Non-pigmented ciliary epithelial cell (primary cell): ENCODE measurements at places on chromosomes 2 and 18.

- DNase-seq = no peak
These were observed 215.9 kb downstream of the RNF152 start for GRCh38 chr18:61676773-61677434.

DNA sequence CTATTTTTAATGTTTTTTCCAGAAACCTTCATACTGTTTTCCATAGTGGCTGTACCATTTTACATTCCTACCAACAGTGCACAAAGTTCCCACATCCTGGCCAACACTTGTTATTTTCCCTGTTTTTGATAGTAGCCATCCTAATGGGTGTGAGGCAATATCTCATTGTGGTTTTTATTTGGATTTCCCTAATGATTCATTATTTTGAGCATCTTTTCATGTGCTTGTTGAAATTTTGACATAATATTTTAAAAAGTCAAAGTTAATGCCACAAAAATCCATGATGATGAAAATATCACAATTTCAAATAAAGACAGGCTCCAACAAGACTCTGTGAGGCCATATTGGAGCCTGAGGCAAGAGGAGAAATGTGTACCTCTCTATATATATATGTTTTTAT lies 50.2 kb downstream of the VWA3B start:
- no peak for DNase-seq

GRCh38 chr2:185676316-185676715 lies 62.3 kb upstream of the FSIP2 start:
- no peak for DNase-seq

- DNase-seq = no peak
These were observed 44.5 kb downstream of the USP34 start for GRCh38 chr2:61426267-61426897.

DNA sequence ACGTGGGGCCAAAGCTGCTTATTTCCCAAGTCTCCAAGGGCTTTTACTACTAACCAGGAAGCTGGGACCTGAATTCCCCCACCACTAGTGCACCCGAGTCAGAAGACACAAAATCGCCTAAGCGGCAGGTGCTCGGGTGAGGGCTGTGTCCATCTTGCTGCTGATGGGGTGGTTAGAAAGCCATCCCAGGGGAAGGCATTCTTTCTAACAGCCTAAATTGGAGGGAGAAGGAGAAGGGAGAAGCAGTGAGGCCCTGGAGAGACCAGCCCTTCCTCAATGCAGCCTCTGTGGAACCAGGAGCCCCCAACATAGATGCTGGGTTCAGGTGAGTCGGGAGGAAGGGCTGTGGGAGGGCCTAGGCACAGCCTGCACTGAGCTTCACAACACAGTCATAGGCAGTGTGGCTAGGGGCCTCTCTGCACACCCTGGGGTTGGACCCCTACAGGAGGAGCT lies 1.9 kb upstream of the PROM2 start:
- DNase-seq = no peak

DNA sequence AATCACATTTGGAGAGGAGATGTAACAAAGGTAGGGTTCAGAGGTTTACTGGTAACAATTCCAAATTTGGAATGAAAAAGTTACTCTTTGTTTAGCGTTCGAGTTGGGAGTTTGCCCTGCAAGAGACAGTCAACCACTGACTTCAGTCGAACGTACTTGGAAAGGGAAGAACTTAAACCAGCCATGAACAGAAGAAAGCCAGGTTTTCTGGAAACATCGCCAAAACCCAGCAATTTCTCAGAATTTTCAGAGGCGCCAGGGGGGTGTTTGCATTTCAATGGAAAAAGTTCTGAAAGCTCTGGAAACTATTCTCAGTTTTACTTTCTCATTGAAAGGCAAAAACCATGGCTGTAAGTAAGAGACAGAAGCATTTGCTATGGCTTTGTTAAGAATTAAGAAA lies 28.5 kb upstream of the AQP4 start:
- DNase-seq = no peak

DNA sequence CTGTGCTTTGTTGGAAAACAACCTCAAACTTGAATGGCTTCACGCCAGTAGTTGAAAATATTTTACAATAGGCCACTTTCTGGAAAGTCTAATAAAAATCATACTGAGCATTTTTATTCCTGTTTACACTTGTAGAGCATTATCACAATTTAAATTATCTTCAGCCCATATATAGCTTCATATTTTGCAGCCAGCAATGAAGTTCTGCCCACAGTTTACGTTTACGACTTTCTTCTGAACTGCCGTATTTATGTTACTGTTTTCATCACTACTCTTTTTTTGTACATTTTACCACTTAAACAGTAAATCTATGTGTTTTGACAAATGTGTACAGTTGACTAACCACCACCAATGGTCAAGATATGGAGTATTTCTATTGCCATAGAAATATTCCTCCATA lies 86.2 kb downstream of the COPS8 start:
- DNase-seq = no peak

GRCh38 chr2:24375349-24376087 lies 15.2 kb upstream of the ITSN2 start:
- no peak for DNase-seq

DNA sequence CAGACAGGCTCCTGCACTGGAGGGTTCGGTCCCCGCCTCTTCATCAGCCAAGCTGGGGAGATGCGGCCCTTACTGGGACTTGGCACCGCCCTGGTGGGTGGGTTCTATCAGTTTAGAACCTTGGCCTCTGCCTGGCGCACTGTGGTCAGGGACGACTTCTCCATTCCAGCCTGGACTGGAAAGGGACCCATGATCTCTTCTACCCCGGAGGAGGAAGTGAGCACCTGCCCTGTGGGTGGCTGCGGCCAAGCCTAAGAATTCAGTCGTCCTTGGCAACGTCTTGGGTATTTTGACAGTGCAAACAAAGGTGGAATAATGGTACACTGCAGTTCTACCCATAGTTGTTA lies 106.9 kb upstream of the CD302 start:
- no peak for DNase-seq

DNA sequence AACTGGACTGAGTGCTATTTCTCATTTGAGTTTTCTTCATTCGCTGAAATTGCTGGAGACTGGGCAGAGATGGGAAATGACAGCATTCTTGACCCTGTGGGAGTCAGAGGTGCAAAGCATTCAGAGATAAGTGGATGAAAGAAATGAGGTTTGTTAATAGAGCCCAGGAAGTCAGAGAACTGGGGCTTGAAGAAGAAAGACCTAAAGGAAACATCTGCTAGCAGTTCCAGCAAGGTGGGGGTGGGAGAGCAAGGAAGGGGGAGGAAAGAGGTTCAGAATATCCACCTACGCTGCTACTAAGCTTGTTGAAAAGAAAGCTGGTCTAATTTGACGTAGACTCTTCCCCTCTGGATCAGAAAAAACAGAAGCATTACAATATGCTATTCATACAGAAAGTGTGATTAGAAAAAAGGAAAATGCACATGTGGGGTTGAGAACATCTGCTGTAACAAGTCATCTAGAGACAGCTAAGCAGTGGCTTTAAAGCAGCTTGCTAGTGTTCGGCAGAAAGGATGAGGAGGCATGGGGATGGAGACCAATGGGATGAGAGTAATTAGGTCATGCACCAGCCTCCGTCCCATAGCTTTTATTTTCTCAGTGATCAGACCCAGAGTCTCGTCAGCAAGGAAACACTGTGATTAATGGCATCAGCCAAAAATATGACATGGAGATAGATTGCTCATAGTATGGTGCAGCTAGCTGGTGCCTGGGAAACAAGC lies 29.7 kb downstream of the NAB1 start:
- peak; percentile 22 for DNase-seq

DNA sequence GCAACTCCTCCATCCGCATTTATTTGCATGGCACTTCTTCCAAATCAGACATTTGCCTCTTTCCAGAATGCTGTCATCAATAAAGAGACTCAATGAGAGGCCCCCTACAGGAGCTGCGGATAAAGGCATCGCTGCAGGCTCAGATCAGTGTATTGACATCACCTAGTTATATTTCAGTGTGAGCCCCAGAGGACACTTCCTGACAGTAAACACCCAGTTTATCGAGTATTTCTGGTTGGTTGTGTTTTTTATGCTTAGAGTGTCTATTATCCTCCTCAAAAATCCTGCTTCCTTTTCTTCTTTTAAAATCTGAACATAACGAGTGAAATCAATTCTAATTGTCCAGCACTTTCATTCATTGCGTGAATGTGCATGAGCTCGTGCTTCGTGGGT lies 38.8 kb downstream of the NRP2 start:
- DNase-seq = no peak

- DNase-seq = no peak
These were observed 519.5 kb downstream of the NRXN1 start for GRCh38 chr2:50512397-50512796.

DNA sequence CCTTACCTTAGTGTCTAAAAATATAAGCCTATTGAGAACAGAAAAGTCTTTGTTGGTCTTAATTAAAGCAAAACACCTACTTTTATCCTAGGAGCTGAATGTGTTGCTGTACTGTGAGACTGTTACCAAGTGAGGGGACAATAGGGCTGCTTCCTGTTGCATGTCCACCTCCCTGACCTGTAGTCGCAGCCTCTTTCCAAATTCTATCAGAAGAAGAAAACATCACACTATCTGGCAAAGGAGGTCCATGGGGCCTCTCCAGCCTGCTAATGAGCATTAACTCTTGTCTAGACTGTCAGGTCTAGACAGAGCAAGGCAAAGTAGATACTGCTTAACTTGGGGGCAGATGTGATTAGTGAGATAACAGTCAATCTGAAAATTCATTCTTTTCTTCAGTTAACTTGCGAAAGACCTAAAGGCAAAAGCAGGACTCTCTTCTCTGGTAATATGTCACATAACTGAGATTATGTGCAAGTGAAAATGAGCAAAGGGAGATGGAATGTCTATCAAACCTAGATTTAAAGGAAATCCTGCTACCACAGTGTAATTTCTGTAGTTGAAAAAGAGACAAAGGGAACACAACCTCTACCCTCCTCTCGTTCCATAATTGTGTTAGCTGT lies 66.9 kb downstream of the CDH20 start:
- DNase-seq = no peak

DNA sequence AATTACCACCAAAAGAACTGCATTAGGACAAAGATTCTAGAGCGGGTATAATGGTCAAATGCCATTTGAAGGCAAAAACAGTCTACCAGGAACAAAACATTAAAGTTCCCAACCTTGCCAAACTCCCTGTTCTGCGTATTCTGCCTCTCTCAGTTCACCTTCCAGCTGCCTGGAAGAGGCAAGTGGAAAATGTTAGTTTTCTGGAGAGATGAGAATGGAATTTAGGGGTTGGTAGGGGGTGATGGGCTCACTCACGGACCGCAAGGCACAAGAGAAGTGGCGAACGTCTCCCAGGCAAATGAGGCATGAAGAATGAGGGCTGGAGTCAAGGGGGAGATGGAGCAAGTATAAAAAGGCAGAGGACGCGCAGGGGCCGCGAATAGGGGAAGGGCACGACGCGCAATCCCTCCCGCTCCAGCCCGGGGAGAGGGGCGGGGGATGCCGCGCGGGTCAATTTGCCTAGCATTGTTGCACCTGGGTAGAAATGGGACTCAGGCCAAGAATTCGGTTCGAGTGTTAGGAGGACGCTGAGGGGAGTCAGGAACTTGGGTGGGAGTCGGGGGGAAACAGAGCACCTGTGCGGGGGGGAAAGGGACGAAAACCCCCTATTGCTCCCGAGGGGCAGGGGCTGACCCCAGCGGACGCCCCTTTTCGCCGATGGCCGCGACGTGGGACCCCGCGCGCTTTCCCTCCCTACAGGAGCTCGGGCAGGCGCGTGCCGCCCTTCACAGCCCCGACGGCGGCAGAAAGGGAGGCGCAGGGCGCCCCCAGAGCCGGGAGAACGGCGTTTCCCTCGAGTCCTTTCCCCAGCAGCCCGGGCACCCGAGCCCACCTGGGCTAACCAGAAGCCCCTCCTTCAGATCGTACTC lies 573 bp downstream of the PAIP2B start:
- DNase-seq = no peak

- DNase-seq = peak; percentile 66
These were observed 550.1 kb downstream of the SPAG16 start for GRCh38 chr2:213834331-213834730.

DNA sequence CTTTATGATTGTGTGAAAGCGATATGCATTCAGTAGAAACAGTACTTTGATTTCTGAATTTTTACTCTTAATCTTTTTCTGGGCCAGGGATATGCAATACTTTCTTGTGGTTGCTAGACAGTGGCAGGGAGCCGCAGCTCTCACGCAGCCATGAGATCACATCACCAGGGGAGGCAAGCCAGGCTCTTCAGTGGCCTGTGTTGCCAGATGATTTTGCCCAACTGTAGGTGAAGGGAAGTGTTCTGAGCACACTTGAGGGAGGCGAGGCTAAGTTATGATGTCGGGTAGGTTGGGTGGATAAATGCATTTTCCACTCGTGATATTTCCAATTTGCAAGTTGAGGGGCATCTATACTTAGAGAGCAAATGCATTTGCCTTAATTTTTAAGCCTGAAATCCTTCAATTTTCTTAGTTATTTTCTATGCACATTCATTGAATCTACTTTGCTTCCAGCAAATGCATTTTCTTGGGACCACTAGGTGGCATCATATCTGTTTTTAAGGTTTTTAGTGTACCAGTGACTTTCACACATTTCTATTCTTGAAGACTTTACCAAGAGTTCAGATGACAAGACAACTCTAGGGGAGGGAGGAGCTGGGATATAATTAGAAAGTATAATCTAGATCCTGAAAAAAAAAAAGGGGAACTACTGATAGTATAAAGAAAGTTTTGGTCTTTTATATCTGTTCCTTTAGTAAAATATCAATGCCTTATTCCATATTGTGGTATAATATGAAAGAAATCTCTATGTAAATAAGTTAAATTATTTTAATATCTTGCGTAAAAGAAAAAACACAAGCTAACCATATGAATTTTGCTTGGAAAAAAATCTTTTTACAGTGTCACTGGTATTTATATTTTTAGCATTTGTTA lies 643.3 kb downstream of the SOCS6 start:
- peak; percentile 28 for DNase-seq

DNA sequence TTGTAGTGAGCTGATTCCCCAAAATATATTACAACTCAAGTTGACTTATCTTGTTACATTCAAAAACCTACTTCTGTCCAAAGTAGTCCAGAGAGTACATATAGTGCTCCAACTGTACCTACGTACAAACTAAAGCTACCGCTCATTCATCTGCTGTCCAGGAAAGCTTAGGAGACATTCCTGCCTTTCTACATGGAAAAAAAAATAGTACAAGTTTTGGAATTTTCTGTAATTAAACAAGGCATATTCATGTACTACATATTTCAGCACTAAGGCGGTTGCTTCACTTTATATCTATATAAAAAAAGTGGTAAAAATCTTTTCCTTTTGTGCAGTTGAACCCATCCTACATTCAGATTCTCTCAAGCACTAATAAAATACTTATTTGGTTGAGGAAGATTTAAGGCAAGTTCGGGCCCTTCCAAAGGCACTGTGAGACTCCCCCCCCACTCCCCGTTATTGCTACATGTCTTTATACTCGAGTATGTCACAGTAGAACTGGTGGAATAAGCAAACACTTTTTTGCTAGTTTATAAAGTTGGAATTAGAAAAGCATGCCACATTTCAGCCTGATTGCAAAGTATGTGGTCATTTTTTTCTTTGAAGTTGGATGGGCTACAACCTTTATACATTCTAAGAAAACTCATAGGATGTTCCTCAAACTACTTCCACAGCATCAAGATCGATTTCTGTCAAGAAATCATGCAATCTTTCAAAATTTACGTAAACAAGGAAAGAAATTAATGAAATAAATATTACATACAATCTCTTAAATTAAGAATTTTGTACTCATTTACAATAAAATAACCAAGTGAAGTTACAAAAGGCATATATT lies 3.7 kb downstream of the ZFP36L2 start:
- DNase-seq = no peak
